ENCODE measurements at places on chromosomes 1 and 21.
A peak's percentile ranks its signal among the peaks of the same experiment; 100 is the strongest.

DNA sequence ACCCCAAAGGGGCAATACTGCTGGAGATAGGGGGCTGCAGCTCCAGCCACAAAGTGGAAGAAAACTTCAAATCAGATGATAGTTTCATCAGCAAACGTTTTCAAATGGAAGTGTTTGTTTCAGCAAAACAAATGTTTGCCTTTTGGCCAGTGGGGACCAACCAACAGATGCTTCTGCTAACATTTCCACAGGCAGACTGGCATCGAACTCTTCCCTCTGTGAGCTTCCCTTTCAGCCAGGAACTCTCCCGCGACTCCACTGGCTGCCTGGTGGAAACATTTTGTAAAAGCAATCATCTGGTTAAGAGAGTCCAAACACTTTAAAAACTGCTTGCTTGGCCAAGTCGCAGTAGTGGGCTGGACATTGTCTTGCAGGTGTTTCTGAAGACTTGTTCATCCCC is 30.7 kb downstream of the CENPF start:
- DNase-seq = no peak

- no peak for DNase-seq
Observed at GRCh38 chr1:171221665-171222591, 26.4 kb upstream of the FMO1 start.

DNA sequence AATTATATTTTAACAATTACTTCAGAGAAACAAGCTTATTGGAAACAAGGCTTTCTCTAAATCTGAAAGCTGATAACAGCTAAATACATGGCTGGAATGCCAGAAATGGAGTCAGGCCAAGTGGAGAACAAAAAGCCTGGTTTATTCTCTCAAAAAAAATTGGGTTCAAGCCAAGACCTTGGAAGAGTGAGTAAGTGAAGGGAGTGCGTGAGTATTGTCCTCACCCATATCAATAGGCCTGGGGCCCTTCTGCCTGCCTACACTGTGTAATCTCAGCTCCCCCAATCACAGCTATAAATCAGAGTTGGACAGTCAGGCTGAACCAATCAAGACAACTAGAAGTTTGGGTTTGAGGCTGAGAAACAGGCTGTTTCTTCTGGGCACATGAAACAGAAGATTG is 7.4 kb downstream of the KYAT3 start:
- peak; percentile 65 for DNase-seq

DNA sequence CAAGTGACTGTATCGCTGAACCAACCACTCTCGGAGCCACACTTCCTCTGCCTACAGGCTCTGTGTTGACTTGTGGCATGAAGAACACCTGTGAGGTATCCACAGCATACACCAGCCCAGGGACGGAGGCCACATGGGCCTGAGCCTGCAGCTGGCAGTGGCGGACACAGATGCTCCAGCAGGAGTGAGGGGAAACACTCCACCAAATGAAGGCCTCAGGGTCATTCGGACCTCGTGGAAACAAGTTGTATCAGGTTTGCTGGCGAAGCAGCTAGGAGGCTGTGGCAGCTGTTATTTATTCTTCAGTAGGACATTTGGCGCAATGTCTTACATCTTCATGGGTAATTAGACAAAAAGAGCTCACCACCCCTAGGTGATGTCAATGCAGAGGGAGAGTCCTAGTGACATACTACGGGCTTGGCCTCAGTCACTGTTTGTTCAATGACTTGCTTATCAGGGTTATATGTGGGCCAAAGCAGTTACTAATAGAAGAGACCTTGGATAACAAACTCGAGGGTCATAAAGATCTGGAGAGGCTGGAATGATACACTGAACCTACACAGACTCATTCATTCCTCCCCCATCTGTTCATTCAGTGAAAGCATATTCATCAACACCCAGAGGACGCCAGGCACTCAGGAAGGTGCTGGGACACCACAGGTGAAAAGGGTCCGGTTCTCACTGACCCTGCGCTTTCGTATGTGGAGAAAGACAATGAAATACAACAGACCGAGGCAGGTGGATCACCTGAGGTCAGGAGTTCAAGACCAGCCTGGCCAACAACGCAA is 11.6 kb upstream of the ETS2 start:
- DNase-seq = no peak

GRCh38 chr21:34668803-34669148 is at the start of gene CLIC6:
Gene CLIC6, plus strand, starts transcription at chr21:34668994. Its CDS starts 395 bp downstream, at chr21:34669389.
- DNase-seq = no peak

DNA sequence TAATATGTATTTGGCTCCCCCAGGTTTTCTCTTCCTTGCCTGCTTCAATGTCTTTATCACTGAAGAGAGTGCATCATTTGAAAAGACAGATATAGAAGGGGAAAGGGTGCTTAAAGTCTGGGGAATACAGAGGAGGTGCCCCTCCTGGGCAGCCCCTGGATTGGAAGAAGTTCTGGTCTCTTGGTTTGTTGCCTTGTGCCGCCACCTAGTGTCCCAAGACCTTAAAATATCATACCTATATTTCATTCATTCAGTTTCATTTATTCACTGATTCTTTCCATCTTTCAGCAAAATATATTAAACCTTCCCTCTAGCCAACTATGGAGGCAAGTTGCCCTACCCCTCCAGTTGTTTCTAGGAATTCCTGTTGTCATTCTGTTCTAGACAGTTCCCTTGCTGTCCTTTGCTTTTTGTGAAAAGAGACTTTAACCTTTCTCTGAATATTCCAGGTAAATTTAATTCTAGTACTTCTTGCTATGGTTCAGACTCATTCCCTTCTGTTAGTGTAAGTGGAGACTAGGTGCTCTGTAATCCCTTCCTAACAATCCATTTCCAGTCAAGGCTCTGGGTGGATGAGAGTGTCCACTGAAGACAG is 56.1 kb downstream of the MEF2D start:
- no peak for DNase-seq

GRCh38 chr1:84289169-84289785 is 12.2 kb upstream of the SAMD13 start:
- DNase-seq = no peak

DNA sequence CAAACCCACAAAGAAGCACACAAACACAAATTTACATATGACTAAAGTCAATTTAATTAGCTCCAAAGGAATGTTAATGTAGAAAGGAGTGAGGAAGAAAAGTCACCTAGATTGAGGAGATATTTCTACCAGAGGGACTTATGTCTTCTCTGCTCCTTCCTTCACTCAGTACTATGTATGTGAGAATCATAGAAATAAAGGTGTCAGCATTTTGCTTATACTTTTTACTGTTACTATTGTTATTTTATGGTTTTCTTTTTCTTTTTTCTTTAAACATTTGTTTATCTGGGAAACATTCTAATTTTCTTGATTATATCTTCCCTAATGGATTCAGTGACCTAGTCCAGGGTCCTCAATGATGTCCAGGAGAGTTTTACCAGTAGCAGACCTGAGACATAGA is 511.9 kb upstream of the NCAM2 start:
- no peak for DNase-seq

DNA sequence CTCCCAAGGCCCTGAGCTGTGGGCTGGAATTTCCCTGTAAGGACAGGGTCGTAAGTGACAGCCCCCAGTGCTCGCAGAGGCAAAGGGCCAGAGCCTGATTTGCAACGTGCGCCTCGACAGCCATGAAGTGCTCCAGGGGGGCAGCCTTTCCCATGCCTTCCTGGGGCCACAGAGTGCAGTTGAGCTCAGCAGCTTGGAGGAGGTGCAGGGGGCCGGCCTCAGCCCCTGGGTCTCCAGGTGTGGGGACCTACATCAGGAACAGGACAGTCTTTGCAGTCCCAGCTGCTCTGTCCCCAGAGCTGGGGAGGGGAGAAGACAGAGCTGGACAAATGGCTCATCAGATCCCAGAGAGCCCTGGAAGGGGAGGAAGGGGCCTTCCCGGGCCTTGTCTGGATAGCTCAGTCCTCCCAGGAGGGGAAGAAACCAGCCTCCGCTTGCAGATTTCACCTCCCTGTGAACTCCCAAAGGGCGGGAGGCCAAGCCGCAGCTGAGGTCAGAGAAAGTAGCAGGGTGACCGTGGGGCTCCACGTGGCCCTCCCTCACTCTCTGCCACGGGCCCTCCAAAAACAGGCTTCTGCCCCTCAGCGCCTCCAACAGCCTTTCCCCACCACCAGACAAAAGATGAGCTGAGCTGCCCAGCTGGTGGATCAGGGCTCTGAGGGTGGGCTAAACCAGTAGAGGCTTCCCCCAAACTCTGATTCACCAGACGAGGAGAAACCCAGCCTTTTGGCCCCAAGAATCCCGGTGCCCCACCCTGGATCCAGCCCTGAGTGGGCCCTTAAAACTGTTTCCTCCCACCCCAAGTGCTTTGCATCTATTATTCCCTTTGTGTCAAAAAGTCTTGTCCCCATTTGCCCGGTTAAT is 76.5 kb downstream of the DHRS3 start:
- DNase-seq = no peak

DNA sequence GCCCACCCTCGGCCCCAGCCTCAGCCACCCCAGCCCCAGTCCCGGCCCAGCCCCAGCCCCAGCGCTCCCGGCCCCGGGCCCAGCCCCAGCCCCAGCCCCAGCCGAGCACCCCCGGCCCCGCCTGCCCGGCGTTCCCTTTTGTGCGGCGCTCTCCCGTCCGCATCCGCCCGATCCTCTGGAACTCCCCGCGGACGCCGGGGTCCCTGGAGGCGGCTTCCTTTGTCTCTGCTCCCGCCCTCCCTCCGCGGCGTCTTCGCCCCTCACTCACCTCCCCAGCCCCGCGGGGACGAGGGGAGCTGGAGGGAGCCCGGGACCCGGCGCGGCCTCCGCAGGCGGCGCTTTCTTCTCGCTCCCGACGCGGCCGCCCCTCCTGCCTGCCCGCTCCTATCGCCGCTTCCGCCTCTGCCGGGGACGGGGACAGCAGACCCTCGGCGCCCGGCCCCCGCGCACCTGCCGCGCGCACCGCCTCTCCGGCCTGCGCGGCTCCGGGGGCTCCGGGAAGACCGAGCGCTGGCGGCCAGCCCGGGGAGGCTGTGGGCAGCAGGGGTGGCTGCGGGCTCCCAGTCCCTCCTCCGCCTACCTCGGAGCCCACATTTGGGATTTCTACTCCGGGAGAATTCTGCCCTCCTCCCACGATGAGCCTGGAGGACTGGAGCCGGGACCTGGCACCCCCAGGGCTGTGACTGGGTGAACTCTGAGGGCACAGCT is 14.0 kb downstream of the AGRN start:
- DNase-seq = no peak

- DNase-seq = no peak
Observed at GRCh38 chr21:36582271-36582670, 102.3 kb upstream of the CLDN14 start.

GRCh38 chr1:226664413-226665101 is 74.5 kb downstream of the ITPKB start:
- peak; percentile 83 for DNase-seq

DNA sequence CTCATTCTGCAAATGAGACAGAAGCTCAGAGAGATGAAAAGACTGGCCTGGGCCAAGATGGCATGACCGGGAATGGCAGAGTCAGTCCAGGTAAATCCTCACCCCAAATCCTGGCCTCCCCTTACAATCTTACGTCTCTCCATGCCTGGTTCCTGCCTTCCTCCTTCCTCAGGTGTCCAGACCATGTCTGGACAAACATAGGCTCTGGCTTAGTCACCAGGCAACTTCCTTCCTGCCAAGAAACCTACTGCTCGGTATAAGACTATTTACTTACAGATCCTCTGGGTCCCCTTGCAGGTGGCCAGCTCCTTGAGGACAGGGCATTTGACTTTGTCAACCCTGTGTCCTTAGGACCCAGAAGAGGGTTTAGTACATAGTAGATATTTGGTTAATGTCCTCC is 69.4 kb upstream of the ROR1 start:
- no peak for DNase-seq

GRCh38 chr1:117563492-117563875 is 42.4 kb upstream of the TENT5C start:
- no peak for DNase-seq

GRCh38 chr1:183239220-183239742 is 53.2 kb downstream of the LAMC2 start:
- DNase-seq = no peak

DNA sequence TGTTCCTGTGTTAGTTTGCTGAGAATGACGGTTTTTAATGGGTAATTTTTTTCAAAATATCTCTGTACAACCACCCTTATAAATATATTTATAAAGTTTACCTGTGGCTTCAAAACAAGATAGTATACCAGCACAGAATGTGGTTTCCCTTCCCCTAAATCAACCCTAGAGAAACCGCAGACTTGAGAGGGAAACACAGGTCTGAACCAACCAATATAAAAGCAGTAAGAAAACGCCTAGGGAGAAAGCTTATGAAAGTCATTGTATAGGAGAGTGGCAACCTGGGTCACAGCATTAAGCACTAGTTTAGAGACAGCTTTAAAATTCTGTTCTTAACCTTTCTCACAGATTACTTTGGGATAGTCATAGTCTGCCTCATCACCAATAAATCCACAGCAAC is 180.6 kb upstream of the LHX8 start:
- no peak for DNase-seq

DNA sequence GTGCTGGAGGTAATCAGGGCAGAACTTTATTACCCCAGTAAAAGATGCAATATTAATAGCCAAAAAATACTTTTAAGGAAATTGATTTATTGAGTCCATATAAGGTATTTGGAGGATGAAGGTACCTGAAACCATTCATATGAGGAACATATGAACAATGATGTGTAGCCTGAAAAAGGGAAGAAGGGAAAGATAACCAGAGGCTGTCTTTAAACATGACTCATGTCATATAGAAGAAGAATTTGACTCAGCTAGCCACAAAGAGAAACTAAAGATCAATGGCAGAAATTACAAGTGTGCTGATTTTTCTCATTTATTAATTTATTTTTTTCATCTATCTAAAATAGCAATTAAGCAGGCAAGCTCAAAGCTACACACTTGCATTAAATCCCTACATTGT is 136.2 kb upstream of the DUSP10 start:
- DNase-seq = no peak
